ENCODE measurements at places on chromosomes 1 and 21.

DNA sequence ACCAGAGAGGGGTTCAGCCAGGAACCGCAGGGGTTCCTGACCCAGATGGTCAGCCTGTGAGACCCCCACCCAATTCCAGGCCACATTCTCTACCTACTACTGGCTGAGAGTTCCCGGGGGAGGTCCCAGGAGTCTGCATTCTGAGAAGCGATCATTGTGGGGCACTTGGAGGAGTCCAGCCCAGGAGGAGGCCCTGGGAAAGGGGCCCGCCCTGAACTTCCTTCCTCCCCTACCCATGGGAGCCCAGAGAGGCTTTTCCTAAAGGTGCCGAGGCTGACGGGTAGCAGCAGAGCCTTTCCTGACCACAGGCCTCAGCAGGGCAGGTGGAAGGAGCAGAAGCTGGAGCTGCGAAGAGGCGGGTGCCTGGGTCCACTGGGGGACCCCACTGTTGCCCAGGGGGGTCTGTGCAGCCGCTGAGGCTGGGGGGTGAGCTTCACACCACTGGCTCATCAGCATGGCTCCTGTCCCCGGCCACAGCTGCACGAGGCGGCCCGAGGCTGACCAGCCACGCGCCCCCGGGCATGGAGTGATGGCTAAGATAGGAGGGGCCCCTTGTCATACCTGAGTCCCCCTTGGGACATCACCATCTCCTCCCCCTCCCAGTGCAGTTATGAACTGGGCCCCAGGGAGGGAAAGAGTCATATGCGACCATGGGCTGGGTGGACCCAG is 127.7 kb downstream of the PRDM16 start:
- DNase-seq: no peak

DNA sequence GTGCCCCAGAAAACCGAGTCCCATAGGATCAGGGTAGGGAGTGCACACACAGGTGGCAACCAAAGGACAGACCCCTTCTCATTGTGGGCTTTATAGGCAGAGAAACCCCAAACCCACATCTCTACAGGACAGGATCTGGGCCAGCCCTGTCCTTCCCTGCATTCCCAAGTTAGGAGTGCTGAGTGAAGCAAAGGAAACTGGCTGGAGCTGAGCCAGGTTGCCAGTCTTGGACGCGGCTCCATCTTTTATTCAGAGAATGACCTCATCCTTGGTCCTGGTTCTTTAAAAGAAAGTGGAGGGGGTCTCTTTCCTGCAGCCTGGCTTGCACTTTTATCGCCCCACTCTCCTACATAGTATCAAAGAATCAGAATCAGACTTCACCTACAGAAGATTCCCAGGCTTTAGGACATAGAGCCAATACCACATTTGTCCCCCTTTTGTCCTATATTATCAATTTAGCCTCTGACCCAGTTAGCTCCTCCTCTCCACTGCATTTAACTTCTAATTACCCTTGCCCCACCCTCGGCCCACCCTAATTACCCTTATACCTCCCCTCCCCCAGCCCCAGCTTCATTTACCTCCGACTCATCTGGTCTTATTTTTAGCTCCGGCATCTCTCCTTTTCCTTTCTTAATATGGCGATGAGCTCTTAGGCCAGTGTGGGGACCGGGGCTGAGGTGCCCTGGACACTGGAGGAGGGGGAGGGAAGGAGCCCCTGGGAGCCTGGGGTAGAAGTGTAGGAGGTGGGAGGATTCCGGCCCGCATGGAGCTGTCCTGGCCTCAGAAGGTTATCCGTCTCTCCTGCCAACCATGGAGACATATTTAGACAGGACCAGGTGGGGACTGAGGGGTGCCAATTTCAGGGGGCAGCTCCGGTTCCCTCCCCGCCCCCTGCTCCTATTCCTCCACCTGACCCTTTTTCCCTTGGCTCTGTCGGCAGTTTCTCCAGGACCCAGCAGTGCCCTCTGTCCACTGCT is at the start of gene CASQ1:
Gene CASQ1 (plus strand): TSS at position 927 of the 977 bp plus-strand sequence. CDS start 177 bp downstream, outside the sequence.
- DNase-seq: peak; percentile 73

- no peak for DNase-seq
Observed at GRCh38 chr1:67431869-67432578, 1.8 kb upstream of the SERBP1 start.

GRCh38 chr1:2298685-2299084 is 70.6 kb downstream of the SKI start:
- DNase-seq: no peak

DNA sequence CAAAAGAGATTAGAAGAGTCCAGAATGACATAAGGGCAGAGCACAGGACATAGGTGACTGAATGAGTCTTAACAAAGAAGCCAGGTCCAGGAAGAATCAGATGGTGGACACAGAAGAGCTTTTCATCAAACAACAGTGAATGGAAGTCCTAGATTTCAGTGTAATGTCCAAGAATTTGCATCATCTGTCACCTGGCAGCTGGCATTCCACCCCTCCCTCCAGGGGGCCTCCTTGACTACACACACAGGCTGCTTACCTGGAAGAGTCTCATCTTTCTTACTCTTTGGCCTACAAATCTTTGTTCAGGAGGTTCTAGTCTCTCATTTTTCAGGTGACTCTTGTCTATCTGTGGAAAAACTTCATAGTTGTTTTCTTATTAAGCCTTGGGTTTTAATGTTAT is 36.2 kb downstream of the GORAB start:
- no peak for DNase-seq

- no peak for DNase-seq
Observed at GRCh38 chr1:32768110-32768850, 48.9 kb downstream of the YARS1 start.

GRCh38 chr1:64616039-64616438 is 128.8 kb upstream of the RAVER2 start:
- DNase-seq: no peak

DNA sequence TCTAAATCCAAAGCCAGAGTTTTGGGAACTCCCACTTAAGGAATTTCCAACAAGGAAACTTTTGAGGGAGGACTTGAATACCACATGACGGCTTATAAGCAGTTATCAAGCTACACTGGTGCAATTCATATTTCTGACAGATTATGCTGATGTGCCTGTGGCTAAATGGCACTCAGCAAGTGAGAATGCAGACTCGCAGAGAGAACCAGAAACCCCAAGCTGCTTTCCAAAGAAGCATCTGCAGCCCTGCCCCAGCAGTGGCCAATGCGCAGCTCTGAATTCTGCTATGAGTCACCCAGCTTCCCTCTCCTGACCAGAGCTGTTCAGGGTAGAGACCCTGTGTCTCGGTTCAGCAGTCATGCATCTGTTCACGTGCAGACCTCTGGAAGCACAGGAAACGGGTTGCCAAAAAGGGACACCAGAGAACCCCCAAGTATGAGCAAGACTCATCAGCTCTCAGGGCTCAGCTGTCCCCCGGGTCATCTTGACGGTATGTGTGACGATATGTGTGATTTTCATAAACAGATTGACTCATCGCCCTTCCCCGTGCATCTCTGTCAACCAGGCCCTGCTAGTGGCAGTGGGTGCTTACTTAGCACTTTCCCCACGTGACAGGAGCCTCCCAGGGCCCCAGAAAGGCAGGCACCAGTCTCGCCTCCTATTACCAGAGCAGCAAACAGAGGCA is 76.3 kb downstream of the ITPKB start:
- no peak for DNase-seq

- DNase-seq: no peak
Observed at GRCh38 chr1:181080556-181080955, 7.9 kb upstream of the IER5 start.

DNA sequence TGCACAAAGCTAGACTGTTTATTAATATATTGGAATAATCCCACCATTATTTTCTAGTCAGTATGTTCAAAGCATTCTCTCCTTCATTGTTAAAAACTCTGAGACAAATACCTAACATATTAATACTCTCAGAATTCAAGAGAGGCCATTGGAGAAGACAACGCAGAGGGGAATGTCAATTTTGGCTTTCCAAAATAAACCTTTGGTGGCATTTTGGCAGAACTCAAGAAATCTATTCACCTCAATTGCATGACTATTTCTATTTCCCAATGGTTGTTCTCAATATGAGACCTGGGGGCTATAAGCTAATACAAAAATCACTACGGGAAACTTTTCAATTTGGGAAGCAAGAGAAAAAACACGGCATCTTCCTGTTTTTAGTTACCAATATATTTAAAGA is 58.5 kb downstream of the RUSC1 start:
- no peak for DNase-seq

GRCh38 chr1:193451001-193451400 is 264.6 kb upstream of the B3GALT2 start:
- DNase-seq: no peak

GRCh38 chr21:31538816-31539215 is 120.7 kb upstream of the SOD1 start:
- no peak for DNase-seq

GRCh38 chr21:35189077-35189863 is 140.2 kb upstream of the RUNX1 start:
- no peak for DNase-seq

GRCh38 chr1:219710529-219711194 is 97.8 kb upstream of the ZC3H11B start:
- DNase-seq: no peak

All from cerebellar cortex (tissue), 1 donor.